ENCODE measurements at places on chromosomes 7 and 10.

- DNase-seq: peak; percentile 32
These were observed 8.5 kb downstream of the RASSF4 start for GRCh38 chr10:44968091-44968490.

DNA sequence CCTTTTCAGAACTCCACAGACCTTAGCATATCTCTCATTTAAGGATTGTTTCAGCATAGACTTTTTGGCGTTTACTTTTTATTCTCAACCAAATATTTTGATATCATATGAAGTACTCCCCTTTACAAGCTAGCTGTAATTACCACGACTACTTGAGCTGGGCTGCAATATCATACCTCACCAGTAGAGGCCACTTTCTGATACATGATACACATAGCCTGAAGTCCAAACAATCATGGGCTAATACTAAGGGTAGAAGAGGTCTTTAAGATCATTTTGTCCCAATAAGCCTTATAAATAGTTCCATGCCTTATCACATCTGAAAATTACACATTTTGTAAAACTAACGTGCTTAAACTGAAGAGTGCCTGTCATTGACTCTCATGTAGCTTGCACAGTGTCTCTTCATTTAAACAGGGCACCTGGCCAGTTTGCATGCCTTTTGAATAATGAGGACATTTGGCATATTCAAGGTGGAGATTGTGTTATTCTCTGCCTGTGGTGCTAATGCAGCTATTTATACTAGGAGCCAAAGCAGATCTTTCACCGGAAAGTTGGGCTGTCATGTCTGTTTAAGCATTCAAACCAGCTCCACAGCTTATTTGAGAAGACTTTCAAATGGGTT lies 403.7 kb upstream of the ZMIZ1 start:
- no peak for DNase-seq

- DNase-seq: no peak
These were observed 128.4 kb downstream of the ARHGAP22 start for GRCh38 chr10:48476279-48476982.

DNA sequence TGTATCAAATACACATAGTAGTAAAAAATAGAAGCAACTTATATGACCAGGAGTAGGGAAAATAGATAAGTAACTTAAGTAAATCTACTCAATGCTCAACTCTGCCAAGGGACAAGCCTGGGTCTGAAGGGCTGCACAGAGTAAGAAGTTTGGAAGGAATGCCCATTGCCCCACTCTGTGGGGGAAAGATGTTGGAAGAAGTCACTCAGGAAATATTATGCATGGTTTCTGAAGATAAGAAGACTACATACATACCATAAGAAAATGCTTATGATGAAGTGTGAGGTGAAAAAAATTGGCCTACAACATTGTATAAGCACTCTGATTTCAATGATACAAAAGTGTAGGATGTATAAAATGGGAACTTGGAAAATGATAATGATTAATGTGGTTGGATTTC lies 54.0 kb downstream of the LAMB4 start:
- no peak for DNase-seq

DNA sequence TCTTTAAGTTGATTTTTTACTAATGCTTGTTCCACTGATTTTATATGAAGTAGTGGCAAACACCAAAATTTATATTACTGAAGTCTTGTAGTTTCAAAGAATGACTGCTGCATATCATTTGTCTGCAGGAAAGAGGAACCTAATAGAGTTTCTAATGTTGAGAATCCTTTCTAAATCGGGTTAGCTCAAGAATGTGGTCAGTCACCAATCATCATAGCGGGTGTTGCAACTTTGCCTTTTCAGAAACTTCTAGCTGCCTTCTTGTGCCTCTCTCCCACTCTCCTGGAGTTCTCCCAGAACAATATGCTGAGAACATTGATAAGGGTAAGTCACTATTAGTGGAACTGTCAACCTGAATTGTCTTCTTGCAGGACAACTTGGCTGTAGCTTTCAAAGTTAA lies 524.8 kb upstream of the SORCS1 start:
- no peak for DNase-seq

- no peak for DNase-seq
These were observed 5.4 kb downstream of the SAP25 start for GRCh38 chr7:100568176-100568895.

DNA sequence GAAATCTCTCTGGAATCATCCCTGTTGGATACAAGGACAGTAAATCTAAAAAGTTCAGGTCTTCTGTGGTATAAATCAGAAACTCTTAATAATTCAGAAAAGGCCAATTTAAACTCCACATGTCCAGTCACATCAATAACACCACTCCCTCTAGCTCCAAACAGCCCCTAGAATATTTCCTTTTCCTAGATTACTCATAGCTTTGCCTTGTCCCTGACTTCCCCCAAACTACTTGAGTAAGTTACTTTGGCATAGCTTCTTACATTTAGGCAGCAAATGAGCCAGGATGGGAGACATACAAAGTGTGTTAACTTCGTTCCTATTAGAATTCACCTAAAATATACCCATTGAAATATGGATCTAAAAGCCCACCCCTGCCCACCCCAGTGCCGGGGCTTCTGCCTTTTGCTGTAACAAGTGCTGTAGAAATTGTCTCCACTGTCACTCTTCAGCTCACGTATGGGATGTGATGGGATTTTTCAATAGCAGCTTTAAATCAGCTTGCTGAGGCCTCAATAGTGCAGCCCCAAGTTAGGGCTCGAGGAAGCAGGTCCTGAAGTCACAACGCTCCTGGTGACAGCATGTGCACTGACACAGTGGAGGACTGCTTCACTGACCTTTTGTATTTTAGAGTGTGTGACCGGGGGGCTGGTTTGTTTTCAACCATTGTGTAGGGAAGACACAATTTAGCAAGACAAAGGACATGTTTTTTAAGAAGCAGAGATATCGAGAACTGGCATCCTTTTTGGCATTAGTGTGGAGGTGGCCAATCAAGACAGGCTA lies 218.2 kb upstream of the KMT2E start:
- DNase-seq: no peak

DNA sequence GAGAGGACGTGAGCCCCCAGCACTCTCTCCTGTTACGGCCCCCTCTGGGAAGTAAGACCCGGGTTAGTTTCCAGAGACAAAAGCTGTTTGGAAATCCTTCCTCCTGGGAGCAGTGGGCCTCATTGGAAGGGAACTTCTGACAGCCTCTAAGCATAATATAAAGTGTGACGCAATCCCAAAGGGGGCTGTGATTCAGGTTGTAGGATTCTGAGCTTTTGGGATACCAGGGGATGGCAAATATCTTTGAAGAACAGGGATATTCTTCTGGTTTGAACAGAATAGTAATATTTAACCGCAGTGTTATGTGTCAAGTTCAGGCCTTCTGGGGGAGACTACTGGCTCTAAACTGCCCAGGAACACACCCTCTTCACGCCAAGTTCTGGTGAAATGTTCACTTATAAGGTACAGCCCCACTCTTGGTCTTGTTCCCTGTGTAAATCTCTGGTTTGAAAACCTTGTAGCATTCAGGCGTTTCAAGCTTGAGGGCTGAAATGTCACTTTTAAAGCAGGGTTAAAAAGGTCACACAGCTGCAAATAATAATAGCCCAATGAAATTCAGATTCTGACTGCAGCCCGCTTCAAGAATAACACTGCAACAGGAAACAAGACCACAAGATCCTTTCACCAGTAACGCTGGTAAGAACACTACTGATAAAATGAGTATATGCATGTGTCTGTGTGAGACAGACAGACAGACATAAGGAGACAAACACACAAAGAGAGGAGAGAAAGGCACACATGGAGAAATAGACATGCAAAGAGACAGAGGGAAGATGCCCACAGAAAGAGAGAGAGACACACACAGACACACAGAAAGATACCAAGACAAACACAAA lies 69.0 kb downstream of the CREB5 start:
- DNase-seq: no peak

DNA sequence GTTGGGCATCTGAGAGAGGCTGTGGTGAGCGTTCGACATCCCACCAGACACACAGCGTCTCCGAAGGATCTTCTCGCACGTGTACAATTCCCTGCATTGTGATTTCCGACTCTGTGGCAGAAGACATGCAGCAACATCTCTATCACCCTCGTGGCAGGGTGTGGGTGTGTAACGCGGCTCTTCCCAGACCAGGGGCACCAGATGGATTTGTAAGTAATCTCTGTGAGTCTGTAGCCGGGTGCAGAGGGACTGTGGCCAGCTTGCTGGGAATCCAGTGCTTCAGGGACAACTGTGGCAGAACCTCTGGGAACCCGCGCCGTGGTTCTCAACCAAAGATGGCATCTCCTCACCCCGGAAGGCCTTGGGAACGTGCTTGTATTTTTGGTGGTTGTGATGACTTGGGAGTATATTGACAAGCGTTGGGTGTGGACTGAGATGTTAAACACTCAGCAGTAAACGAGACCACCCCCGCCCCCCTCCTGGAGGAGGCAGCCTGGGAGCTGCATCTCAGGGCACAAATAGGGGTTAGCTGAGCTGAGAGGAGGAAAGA lies 21.2 kb downstream of the FOXL3 start:
- DNase-seq: no peak

DNA sequence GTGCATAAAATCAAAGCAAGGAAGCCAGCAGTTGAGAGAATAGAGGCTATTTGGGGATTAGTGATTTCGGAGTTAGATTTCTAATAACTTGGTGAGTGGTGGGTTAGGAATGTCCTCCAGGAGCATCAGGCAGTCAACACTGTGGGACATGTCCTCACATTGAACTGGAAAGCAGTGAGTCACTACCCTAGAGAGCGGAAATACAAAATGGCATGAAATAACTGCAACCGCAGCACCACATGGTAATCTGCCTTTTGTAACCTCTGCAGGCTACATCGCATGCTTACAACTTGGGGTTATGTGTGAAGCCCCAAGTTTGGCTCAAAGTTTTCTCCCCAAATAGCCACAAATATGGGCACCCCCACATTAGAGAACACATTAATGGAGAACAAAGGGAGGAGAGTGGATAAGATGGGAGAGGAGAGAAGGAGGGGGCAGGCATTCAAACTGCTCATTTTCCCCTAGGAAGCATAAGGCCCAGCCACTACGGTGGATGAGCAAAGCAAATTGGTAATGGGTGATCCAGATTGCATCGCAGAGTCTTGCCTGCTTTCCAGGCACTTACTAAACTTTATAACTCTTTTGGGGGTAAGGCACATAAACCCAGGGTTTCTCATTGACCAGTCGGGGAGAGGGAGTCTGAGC lies 22.0 kb upstream of the SLF2 start:
- DNase-seq: no peak
